ENCODE measurements at places on chromosomes 4 and X.

DNA sequence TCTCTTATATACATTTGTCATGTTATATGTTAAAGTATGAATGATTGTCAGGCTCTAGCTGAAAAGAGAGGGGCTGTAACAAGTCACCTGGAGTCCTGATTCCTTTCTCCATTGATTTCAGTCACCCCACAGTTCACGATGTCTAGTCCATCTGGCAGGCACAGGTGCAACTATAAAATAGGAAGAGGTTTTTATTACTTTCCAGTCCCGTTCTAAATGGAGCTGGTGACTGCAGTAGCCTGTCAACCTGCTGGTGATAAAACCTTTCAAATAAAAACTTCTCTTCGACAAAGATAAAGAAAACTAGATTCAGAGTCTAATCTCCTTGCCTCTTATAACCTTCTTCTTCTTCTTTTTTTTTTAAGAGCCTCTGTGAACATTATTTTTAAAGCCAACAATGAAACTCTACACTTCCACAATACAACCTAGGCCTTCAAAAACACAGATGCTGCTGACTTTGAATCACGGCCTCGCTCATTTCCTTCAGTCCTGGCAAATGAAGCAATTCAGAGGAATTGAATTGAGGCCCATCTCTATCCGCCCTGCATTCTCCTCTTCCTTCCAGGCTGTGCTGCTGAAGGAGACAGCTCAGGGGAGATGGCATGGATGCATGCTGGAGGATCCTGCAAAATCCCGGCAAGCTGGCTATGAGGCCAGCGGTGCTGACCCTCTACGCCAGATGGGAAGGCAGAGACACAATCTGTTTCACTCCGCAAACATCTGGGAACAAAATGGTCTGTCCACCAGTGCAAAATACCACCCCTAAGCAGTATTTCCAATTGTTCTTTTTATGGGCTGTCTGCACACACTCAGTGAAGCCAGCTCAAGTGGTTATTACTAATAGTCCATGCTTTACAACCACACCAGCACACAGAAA, 27.3 kb upstream of the CDKN2AIP start:
- DNase-seq, result no peak

DNA sequence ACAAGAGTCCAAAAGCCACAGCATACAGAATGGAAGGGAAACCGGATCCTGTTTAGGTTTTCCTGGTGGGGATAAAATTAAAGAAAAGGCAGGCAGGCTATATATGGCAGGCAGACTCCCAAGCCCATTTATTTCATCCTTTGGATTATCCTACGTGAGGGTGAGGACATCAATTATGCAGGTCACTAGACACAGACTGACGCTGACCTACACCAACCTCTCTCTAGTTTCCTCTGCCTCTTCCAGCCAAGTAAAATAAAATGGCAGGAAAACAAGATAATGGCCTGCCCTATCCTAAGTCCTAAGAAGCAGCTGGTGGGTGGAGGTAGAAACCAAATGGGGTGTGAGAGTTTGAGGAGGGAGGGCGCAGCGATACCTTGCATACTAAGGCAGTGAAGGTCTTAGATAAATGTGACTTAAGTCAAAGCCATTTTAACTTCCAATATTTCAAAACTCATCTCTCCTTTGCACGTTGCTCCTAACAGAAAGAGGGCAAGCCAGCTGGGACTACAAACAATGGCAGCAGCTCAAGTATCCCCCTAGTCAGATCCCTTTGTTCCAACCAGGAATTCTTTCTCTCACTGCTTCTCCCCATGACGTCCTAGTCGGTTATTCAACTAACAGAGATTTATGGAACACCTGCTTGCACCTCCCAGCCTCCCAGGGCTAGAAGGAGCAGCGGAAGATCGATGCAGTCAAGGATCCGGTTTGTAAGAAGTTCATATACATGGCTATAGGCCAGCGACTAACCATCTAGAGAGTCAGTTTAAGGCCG, 72.8 kb downstream of the IRF2 start:
- DNase-seq, result no peak

GRCh38 chr4:76634220-76634619, 199.2 kb downstream of the SHROOM3 start:
- DNase-seq, result no peak

DNA sequence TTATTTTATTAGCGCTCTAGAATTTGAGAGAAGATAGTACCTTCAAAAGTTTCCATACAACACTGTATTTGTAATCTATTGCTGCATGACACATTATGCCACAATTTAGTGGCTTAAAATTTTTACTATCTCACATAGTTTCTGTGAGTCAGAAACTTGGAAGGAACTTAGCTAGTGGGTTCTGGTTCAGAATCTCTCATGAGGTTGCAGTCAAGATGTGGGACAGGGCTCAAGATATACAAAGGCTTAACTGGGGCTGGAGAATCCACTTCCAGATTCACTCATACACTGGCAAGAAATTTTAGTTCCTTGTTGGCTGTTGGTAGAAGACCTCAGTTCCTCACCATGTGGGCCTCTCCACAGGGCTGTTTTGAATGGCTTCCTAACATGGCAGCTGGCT, 11.5 kb upstream of the C4orf54 start:
- DNase-seq, result no peak

- no peak for DNase-seq
Observed at GRCh38 chr4:156972379-156973015, 898 bp upstream of the PDGFC start.

DNA sequence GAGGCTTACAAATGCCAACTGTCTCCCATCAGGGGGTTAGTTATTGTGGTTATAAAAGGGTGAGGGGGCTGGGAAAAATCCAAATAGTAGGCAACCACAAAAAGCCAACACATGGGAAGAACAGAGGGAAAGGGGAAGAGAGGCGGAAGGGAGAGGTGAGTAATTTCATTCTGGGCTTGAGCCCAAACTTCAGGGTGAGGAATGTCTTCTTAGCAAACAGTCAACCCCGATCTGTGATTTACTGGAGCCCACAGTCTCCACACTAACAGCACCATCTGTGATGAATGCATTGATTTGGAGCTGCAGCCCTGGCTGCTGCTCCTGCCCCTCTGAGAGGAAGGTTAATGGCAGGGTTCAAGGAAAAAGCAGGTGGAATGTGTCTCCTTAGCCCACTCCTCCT, 162.2 kb upstream of the GPR101 start:
- DNase-seq, result no peak

- DNase-seq, result no peak
Observed at GRCh38 chr4:98771959-98772632, 113.7 kb upstream of the TSPAN5 start.

DNA sequence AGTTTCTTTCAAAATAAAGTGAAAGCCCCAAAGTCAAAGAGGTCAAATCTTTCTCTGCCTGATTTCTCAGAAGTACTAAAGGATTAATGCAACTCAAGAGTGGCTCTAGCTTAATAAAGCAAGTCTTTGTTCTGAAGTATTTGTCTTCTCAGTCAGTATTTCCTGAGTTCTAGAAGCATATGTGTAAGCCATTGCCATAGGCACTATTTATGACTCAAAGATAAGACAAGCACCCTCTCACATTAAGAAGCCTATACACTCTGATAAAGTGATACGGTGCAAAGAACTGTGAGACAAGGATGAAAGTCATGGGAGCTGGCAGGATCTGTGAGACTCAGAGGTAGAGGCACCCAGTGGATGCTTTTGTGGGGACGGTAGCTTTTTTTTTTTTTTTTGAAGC, 60.9 kb downstream of the AASDH start:
- no peak for DNase-seq

DNA sequence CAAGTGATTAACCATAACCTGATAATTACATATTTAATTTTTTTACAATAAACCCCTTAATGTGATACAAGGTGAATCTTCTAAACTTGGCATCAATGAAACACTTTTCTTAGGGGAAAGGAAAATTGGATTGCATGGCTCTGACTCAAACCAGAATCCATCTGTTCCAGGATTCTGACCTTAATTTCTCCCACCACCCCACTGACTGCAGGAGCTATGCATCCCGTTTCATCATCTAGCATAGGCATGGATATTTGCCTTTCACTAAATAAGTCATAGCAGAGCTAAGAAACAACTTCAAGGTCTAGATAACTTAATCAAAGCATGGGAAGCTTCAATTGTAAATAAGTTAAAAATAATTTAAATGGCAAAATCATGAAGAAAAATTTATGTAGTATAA, 156.3 kb downstream of the BTC start:
- no peak for DNase-seq

- no peak for DNase-seq
Observed at GRCh38 chr4:108051343-108051742, 61.7 kb downstream of the HADH start.

DNA sequence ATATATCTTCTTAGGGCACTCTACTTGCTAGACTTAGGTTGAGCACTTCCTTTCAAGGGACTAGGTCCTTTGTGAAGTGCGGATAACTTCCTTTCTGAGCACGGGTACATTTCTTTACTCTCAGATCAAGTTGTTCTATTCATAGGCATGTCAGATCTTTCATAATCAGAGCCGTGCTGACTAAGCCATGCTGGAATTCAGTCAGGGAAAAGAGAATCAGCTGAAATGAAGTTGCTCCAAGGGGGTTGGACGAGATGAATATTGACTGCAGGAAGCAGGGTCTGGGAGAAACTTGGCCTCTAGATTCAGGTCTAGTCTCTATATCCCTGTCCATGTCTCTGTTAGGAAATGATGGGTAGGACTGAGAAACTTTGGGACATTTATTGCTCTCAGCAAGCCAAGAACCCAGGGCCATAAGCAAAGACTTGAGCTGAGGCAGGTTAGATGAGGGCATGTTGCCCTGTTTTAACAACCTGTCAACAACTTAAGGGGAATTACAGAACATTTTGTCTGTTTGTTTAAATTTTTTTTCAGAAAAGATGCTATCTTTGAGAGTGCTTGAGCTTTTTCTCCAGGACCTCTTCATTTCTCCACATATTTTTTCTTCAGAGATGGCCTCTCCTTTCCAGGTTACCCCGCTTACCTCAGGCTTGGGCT, 28.3 kb downstream of the AREG start:
- no peak for DNase-seq

DNA sequence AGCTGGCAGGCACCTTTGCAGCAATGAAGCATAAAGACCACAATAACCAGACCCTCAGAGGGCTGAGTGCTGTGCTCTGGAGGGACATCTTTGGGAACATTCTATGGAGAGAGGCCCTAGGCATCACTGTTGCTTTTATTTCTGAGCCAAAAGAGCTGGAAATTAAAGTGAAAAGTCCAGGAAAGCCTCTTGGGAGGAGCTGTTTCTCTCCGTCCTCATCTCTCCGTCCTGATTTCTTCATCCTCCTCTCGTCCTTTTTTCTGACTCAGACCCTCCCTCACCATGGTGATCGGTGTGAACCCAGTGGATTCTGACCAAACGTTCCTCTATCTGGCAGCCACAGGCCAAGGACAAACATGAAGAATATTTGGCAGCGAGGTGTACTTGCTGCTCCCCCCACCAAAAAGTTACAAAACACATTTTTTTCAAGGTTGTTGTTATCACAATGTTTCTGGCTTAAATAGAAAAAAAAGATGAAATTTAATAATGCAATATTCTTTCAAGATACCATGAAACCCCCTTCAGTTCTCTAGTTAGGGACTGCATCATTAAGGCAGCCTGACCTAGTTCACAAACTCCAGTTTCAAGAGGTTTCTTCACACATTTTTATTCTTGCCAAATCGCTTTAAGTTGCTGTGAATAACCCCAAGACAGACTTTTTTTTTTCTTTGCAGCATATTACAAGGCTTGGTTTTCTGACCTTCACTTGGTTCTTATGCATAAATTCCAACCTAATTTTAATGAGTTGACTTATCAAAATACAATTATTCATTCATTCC, 80.2 kb downstream of the SCD5 start:
- DNase-seq, result no peak

DNA sequence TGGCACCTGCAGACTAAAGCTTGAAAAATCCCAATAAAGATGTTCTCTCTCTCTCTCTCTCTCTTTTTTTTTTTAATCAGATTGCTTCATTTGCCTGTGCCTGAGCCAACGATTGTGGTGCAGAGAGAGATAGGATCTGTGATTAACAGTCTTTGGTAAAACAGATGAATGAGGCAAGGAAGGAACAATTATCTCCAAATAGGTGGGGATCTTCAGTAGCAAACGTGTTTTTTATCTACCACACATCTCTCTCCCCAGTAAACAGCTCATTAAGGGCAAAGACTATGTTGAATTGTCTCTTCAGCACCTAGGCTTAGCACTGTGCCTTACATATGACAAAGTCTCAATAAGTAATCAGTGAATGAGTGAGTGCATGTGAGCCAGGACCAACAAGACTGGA, 96.3 kb downstream of the SMIM20 start:
- no peak for DNase-seq

DNA sequence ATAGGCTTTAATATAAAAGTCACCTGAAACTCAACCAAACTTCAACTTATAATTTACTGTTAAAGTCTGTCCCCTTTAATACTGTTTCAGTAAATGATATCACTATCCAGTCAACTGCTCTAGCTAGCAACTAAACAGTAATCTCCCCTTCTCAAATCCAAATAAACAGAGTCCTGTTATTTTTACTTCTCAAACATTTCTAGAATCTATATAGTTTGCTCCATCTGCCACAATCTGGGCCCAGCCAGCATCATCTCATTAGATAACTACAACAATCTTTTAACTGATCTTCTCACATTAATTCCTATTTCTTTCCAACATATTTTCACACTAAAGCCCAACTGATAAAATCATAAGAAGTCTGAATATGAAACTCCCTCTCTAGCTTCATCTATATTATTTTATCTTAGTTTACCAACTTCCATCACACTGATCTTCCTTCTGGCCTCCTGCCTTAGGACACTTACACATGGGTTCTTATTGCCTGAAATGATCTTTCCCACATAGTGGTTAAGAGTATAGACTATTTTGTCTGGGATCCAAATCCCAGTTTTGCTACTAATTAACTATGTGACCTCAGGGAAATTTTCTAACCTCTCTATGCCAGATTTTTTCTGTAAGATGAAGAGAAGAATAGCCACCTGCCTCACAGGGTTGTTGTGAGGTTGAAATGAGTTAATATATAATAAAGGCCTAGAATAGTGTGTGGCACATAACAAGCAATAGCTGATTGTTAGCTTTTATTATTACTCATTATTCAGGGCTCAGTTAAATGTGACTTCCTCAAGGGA, 18.6 kb downstream of the TBCK start:
- no peak for DNase-seq

- no peak for DNase-seq
Observed at GRCh38 chr4:20359692-20360091, 108.0 kb downstream of the SLIT2 start.
